ENCODE measurements at places on chromosomes 7 and 10. TPM values are rescaled to one million over a fixed set of nuclear protein-coding genes. Genes with fewer than 3 reads are reported as not detected.
A peak's percentile ranks its signal among the peaks of the same experiment; 100 is the strongest.

C10orf105 gene
- total RNA-seq: 0.36 TPM

CDK1 gene
- total RNA-seq: 3.1 TPM

PON2 gene
- 44.3 TPM for total RNA-seq

IDI2 gene
- total RNA-seq: not detected

AS3MT gene
- 1.2 TPM for total RNA-seq

LIPN gene
- 0.58 TPM for total RNA-seq

OR2A42 gene
- 1.3 TPM for total RNA-seq

PRLHR gene
- total RNA-seq: not detected

MYOZ1 gene
- 13.1 TPM for total RNA-seq

- peak; percentile 82 for DNase-seq
Observed at GRCh38 chr10:3886191-3886590, 101.2 kb upstream of the KLF6 start.

GRCh38 chr10:19498393-19499290, 317.6 kb upstream of the PLXDC2 start:
- peak; percentile 34 for DNase-seq

- DNase-seq: no peak
Observed at GRCh38 chr7:82050792-82051191, 280.9 kb upstream of the HGF start.

DNA sequence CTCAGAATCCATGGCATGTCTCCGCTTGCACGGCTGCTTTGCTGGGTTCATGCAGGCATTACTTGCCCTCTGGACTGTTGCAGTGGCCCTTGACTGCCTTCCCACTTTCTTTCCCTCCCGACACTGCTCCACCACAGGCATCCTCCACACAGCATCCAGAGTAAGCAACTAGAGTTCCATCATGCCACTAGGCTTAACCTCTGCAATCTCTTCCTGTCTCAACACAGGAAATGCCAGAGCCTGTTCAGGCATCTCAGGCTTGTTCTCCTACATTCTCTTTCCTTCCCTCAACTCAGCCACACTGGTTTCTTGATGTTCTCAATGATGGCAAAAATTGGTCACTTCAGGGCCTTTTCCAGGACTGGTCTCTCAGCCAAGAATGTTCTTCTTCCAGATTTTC, 284.5 kb upstream of the KLF6 start:
- DNase-seq: no peak

GRCh38 chr10:88800152-88801125, 2.1 kb upstream of the LIPM start:
- DNase-seq: no peak

DNA sequence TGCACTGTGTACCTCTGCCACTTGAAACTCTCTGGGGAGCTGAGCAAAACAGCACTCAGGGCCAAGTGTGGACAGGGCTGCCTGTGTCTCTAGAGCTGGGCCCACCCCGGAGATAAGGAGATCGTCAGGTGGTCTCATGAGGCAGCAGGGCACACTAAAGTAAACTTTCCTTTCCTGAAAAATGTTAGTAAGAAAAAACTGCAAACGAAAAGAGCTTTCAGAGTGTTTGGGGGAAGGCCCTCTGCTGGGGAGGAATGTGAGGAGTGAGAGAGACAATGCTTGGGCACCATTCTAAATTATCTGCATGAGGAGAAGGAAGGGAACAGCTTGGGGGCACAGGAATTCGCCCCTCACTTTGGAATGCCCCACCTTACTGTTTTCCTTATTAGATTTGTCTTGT, 127.7 kb downstream of the ATXN7L1 start:
- DNase-seq: no peak

GRCh38 chr7:91683823-91684222, 196.7 kb downstream of the MTERF1 start:
- no peak for DNase-seq

GRCh38 chr7:53218730-53219504, 183.5 kb downstream of the POM121L12 start:
- DNase-seq: no peak

GRCh38 chr7:2222516-2222915, 10.2 kb downstream of the MAD1L1 start:
- no peak for DNase-seq

DNA sequence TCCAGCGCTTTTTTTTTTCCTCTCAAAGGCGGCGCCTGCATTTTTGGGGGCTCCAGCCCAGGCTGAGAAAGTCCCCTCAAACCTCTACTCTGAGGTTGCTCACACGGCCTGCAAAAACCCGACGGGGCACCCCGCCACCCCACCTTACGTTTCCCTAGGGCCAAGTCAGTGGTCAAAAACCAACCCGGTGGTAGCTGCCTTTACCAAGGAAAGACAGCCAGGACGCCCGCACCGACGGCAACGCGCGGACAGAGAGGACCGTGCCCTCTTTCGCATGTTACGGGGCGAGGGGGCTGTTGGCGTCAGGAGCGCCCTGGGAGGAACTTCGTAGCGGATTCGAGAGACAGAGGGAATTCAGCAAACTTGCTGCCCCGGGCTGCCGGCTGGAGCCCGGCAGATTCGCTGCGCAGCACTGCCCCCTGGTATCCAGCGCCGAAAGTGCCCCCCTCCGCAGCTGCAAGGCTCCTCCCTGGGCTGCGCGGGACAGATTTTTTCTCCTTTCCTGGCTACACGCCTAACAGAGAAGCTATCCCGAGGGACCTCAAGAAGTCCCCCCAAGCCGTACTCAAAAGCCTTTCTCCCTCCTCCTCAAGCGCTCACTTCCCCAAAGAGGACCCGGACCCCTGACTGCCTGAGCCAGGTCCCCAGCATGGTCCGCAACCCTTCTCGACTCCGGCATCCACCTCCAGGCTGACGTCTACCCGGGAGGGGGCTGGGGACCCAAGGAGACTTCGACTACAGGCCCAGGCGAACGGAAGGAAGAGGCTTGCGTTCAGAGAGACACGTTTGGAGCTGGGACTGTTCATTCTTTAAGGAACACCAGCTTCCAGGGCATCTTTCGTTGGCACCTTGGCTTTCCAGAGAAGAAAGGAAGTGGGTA, 27.7 kb upstream of the VAX1 start:
- DNase-seq: peak; percentile 83

- no peak for DNase-seq
Observed at GRCh38 chr7:96998744-96999143, 6.6 kb upstream of the DLX6 start.

- no peak for DNase-seq
Observed at GRCh38 chr10:125102246-125102645, 58.1 kb downstream of the CTBP2 start.

- no peak for DNase-seq
Observed at GRCh38 chr10:5896208-5897052, 6.4 kb downstream of the FBH1 start.

DNA sequence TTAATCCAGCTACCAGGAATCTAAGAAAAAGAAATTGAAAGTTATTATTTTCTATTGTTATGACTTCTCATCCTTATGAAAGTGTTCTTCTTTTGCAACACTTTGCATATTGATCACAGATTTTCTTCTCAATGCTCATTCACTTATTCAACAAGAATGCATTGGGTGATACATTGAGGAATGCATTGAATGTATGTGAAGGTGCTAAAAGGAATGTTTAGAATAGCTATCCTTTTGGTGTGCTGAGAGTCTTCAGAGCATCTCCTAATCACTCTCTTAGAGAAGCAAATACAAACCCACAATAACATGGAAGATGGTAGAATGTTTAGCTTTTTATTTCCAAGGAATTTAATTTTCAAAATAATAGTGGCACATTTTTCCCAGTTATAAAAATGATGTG, 122.1 kb upstream of the KMT2E start:
- no peak for DNase-seq

DNA sequence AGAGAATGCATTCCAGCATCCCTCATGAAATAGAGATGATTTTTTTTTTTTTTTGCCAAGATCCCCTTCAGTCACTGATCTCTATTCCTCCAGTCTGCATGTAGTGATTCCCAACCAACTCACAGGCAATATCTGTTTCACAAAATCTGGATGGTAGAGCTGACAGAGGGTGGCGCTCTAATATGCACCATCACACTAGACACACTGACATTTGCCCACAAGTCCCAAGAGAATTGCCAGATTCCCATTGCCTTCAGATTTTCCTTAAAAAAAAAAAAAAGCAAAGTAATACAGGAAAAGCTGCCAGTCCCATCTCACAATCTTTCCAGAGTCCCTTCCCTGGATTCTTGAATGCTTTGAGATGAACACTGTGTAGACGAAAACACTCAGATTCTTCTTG, 301.0 kb downstream of the SORCS1 start:
- no peak for DNase-seq

DNA sequence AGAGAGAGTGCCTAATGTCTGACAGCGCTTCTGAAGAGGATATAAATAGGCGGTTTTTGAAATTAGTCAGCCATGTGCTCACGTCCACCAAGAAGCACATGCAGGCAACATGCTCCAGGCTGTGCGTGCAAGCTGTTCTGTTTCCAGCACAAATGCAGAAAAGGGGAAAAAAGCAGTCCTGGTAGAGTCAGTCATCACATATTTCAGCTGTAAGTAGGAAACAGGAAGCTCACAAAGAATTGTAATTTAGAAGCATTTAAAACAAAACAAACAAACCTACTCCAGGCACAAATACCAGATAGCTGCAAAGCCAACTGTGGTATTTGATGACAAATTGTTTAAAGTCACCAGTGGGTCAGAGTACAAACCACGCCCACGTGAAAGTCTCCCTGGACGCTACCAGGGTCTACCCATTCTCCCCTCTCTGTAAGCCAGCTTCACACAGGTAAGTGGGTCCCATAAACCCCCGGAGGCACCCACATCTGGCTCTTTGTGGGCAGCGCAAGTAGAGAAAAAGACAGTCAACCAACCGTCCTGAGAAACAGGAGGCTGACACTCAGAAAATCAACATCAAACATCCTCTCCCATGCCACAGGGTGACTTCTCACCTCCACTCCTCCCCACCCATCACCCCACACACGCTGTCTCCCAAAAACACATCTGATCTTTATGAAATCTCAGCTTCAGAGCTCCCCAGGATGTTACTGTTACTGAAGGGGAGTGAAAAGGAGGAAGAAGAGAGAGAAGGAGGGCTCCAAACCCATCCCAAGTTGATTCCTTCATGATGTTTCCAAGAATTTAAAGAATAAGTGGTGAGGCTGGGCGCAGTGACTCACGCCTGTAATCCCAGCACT, 186.4 kb downstream of the FAM107B start:
- DNase-seq: no peak

GRCh38 chr10:29811751-29812427, 177.1 kb upstream of the SVIL start:
- DNase-seq: no peak

DNA sequence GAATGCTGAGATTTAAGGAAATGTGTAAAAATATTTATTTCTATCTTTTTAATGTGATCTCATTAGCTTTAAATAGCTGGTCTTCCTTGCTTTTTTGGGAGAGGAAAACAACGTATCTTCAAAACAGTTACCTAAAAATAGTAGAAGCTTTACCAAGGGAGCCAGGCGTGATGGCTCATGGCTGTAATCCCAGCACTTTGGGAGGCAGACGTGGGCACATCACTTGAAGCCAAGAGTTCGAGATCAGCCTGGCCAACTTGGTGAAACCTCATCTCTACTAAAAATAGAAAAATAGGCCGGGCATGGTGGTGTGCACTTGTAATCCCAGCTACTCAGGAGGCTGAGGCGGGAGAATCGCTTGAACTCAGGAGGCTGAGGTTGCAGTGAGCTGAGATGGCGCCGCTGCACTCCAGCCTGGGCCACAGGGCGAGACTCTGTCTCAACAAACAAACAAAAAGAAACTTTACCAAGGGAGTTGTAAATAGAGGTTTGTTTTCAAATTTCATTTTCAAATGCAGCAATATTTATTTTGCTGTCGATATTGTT, 48.4 kb upstream of the ITGB1 start:
- no peak for DNase-seq

GRCh38 chr7:13312307-13312706, 624.9 kb downstream of the ARL4A start:
- DNase-seq: no peak

GRCh38 chr7:123958186-123958703, 33.2 kb downstream of the SPAM1 start:
- no peak for DNase-seq

DNA sequence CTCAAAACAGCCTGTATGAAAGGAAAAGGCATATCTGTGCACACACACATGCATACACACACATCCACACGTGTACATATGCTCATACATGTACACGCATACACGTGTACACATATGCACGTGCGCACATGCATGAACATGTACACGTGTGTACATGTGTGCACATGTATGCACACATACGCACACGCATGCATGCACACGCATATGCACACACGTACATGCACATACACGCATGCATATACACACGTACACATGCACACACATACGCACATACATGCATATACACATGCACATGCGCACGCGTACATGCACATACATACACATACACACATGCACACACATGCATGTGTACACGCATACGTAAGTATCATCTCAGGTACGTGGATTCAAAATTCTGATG, 19.4 kb downstream of the DIP2C start:
- DNase-seq: no peak

DNA sequence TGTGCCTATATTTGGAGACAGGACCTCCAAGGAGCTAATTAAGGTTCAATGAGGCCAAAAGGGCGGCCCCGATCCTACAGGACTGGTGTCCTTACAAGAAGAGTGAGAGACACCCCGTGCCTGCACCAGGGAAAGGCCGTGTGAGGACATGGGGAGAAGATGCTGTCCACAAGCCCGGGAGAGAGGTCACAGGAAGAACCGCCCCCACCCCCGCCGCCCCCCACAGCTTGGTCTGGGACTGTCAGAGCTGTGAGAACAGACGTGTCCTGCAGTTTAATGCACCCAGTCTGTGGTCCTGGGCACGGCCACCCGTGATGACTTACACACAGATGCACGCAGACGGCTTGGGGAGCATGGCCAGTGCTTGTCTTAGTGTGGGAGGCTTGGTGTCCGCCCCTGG, 399.5 kb downstream of the DNAJB6 start:
- peak; percentile 17 for DNase-seq

Measured in aorta (tissue), 5 donors.